Naive thymus-derived CD8-positive, alpha-beta T cell (primary cell): ENCODE measurements at places on chromosomes 16 and 17. TPM values are rescaled to one million over a fixed set of nuclear protein-coding genes. Genes with fewer than 3 reads are reported as not detected.

The ARSG gene
- total RNA-seq: 15.1 TPM

The CACNG4 gene
- total RNA-seq: not detected

The ADORA2B gene
- not detected for total RNA-seq

The GRIN2A gene
- total RNA-seq: not detected

The GAS7 gene
- 2.1 TPM for total RNA-seq

The ODAD4 gene
- total RNA-seq: not detected

The PITPNC1 gene
- 128 TPM for total RNA-seq

The TEX19 gene
- not detected for total RNA-seq

The EMP2 gene
- not detected for total RNA-seq

The CRYBA1 gene
- not detected for total RNA-seq

The CD300H gene
- total RNA-seq: not detected

The MT4 gene
- not detected for total RNA-seq

The SLC25A10 gene
- 6.0 TPM for total RNA-seq

The ZNF200 gene
- 25.8 TPM for total RNA-seq

The PRAC2 gene
- total RNA-seq: not detected

The ZPBP2 gene
- 0.49 TPM for total RNA-seq

- DNase-seq: no peak
Measured at GRCh38 chr17:73196500-73196899, 3.6 kb downstream of the COG1 start.

DNA sequence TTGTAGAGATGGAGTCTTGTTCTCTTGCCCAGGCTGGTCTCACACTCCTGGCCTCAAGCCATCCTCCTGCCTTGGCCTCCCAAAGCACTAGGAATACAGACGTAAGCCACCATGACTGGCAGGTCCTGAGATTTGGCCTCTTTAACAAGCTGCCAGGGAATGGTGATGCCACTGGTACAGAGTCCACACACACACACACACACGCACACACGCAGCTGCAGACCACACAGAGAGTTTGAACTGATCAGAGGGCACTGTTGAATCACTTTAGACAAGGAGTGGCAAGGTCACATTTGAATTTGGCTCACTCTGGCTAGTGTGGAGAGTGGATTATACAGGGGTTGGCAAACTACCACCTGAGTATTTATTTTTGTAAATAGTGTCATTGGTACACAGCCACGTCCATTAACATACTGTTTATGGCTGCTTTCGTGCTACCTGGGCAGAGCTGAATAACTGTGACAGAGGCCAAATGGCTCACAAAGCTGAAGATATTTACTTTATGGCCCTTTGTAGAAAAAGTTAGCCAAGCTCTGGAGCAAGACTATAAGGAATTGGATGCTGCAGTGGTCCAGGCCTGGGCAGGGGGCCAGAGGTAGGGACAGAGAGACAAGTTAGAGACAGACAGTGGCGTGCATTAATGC lies 9.9 kb downstream of the ITPRIPL2 start:
- DNase-seq: no peak

DNA sequence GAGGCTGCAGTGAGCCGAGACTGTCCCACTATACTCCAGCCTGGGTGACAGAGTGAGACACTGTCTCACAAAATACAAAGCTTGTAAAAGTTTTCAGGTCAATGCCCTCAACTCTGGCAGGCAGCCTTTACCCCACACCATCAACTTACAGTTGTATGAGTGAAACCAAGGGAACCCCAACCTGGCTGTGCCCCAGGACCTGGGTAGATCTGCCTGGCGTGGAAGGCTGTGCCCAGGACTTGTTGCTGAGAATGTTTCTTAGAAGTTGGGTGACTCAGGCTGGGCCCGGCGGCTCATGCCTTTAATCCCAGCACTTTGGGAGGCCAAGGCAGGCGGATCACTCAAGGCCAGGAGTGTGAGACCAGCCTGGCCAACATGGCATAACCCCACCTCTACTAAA lies 7.8 kb downstream of the CES3 start:
- DNase-seq: no peak

GRCh38 chr17:80361495-80362220 lies 53.3 kb upstream of the ENDOV start:
- DNase-seq: no peak

DNA sequence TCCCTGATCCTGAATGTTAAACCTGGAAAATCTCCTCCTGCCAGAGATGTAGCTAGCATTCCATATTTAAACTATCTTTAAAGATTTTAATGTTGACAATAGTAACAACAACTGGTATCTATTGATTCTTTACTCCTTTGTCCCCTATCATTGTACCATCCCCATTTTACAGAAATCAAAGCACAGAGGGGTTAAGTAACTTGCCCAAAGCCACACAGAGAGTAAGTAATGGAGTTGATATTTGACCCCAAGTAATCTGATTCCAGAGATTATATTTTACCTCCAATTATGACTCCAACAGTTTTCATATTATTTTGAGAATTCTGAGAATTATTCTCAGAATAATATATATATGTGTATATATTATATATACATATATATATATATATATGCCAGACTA lies 37.7 kb upstream of the RGS9 start:
- DNase-seq: no peak

- no peak for DNase-seq
Measured at GRCh38 chr16:68387301-68387700, 61.0 kb downstream of the SMPD3 start.

- DNase-seq: no peak
Measured at GRCh38 chr17:75489511-75489955, 25.8 kb downstream of the CASKIN2 start.

GRCh38 chr17:30550512-30551273 lies 73.5 kb downstream of the GOSR1 start:
- DNase-seq: no peak

- no peak for DNase-seq
Measured at GRCh38 chr17:9324864-9325263, 250.8 kb downstream of the STX8 start.

GRCh38 chr17:42225646-42226045 lies 31.4 kb upstream of the GHDC start:
- DNase-seq: no peak

GRCh38 chr16:69924777-69925191 lies 26.4 kb upstream of the CLEC18A start:
- no peak for DNase-seq

DNA sequence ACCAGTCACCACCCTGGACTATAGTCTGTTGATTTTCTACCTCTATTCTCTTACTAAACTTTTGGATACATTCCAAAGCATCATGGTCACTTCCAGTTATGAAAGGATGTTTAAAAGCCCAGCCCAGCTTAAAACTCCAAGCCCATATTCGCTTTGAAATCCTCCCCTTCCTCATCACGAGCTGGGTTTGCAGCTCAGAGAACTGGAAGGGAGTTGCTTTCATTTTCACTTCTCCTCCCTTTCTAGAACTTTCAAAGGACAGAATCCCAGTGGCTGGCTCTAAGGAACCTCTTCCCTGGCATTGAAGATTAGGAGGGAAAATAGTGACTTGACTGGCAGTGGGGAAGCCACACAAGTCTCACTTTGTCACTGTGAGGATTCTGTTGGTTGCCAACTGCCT lies 100.1 kb upstream of the DYNLRB2 start:
- no peak for DNase-seq

- DNase-seq: no peak
Measured at GRCh38 chr17:72461757-72462156, 340.9 kb downstream of the SOX9 start.

GRCh38 chr17:74822939-74823367 lies 36.7 kb downstream of the GRIN2C start:
- DNase-seq: no peak

DNA sequence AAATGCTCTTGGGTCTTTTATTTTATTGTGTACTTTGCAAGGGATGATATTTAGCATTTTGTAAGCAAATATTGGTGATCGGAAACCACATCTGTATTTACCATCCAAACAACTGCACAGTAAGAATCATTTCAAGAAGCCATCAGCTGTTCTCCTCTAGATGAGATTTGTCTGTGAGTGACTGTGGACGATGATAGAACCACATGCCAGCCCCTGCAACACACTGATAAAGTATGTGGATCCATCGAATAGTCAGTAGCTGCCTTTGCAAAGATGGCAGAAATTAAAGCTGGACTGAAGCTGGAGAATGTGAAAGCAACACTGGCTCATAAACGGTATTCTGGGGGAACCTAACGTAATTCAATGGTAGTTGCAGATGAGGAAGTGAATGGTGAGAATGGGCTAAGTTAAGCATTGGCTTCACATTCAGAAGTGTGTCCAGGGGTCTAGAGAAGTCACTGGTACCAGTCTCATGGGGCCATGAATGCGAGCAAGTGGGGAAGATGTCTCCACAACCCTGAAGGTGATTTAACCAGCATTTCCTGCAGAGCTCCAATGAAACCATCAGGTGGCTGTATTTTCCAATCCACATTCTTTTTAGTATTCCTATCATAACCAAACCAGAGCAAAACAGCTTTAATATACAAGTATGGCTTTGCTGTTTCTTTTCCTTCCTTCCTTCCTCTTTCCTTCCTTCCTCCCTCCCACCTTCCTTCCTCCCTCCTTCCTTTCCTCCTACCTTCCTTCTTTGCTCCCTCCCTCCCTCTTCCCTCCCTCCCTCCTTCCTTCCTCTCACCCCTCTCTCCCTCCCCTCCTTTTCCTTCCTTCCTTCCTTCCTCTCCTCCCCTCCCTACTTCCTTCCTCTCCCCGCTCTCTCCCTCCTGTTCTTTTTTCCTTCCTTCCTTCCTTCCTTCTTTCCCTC lies 169.4 kb downstream of the ABCA8 start:
- DNase-seq: no peak

- DNase-seq: no peak
Measured at GRCh38 chr17:65886315-65887245, 305.4 kb downstream of the CEP112 start.

GRCh38 chr17:2025220-2025621 lies at the start of gene RTN4RL1:
Gene RTN4RL1, minus strand, starts transcription at chr17:2025334. Its CDS starts 469 bp downstream, at chr17:2024865.
- DNase-seq: peak; percentile 48

- no peak for DNase-seq
Measured at GRCh38 chr17:902463-902862, 77.1 kb downstream of the NXN start.

DNA sequence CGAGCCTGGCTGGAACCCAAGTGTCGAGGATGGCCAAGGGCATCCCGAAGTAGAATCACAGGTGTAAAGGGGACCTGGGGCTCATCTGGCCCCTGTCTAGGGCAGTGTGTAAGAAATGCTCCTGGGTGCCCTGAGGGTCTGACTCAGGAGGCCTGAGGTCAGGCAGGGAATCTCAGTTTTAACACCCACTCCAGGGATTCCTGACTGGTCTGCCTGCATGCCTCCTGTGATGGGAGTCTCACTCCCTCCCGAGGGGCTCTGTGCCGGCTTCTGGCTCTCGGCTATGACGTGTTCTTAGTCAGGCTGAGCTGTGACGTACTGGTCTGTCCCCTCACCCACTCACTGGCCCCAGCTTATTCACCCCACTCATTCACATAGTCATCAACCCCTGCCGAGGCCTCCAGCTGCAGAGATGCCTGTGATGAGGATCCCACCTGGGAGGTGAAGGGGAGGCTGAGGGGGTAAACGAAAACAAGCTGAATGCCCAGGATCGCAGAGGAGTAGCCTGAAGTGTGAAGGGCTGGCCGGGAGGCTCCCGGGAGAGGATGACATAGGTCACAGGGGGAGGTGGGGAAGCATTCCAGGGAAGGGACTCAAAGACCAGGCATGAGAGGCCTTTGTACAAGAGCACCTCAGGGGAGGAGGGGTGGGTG lies 23.8 kb downstream of the FAM83G start:
- no peak for DNase-seq

DNA sequence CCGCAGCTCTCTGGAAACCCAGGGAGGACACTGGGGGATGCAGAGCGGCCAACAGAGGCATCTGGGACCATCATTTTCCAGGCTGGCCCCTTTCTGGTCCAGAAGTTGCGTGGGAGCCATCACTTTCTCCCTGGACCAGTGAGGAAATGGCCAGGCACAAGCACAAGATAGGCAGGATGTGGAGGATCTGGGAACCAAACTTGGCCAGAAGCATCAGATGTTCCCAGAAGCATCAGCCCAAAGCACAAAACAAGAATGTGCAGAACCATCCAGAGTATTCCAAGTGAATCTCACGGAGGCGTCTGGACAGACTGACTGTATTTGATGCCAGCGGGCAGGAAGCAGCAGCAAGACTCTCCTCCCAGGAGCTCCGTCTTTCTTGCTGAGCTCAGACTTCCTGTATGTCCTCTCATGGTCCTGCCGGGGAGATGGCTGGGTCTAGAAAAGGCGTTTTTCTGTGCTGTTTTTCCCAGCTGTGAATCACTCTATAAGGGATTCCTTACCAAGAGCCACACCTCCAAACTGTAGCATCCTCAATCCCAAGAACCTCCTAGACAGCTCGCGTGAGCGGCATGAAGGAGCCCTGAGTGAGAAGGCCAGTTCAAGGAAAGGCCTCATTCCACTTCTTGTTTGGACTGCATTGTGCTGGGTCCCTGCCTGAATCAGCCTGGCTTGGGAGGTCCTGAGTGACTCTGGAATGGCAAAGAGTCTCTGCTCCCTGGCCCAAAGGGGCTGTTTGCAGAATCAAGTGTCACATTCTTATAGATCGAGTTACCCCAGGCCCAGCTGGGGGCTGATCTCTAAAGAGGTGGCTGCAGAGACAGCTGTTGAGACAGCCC lies 49.5 kb upstream of the MTSS2 start:
- DNase-seq: no peak
